ENCODE measurements at places on chromosomes 12 and 14.
A peak's percentile ranks its signal among the peaks of the same experiment; 100 is the strongest.

- no peak for DNase-seq
Observed at GRCh38 chr12:70576341-70577282, 60.6 kb downstream of the PTPRB start.

DNA sequence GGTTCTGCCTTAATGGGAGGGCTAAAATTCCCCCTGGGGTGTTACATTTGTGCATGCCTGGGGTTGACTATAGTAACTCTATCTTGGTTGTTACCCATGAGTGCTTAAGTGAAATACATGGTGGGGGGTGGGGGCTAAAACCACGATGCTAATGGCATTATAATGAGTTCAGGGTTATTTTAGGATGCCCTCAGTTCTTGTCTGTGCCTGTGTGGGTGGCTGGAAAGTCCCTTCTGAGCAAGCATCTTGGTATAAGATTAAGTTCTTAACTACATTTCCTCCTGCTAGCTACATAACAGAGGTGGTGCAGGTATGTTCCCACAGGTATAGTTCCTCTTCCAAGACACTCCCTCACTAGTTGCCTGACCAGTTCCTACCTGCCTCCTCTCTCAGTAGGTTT lies 822.3 kb downstream of the LRFN5 start:
- no peak for DNase-seq

GRCh38 chr12:54431911-54432814 lies 13.1 kb upstream of the ITGA5 start:
- DNase-seq, result no peak

DNA sequence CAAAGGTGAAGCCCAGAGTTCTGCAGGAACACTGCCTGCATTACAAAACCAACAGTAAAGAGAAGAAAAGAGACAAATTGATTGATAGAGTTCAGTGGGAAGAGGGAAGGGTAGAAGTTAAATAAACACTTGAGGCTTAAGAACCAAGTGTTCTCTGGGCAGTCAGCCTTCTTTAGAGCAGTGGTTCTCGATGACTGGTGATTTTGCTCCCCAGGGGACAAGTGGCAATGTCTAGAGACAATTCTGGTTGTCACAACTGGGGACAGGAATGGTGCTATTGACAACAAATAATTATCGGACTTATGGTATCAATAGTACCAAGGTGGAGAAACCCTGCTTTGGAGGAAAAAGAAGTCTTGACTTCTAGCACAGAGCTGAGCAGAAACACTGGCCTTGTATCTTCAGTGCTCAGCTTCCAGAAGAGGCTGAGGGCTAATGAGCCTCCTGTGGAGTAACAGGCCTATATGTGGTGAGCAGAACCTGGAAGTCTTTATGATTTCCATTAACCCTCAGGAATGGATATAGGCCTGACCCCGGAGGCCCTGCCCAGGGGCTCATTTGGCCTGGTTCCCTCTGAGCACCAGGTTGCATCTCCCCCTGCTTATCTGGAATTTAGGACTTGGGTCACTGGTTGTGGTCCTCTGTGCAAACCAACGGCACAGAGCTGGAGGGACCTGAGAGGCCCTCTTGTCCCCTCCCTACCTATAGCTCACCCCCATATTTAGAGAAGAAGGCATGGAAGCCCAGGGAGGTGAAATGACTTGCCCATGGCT lies 204.6 kb upstream of the PWP1 start:
- no peak for DNase-seq

- peak; percentile 15 for DNase-seq
Observed at GRCh38 chr12:41277100-41277945, 89.2 kb downstream of the PDZRN4 start.

DNA sequence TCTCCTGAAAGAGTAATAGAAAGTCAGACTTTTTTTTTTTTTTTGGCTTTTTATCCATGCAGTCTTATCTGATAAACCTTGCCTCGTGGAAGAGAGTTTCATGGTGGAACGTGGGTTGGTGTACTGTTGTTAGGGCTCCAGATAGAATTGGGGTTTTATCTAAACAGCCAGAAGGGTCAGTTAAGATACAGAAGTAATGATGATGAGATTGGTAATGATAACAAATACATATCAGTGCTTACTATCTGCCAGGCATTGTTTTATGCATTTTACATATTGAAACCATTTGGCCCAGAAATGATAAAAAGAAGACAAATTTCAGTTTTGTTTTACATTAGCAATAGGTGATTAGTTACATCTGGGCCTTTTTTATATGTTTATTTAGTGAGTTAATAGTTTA lies 372.8 kb upstream of the PRICKLE1 start:
- no peak for DNase-seq

DNA sequence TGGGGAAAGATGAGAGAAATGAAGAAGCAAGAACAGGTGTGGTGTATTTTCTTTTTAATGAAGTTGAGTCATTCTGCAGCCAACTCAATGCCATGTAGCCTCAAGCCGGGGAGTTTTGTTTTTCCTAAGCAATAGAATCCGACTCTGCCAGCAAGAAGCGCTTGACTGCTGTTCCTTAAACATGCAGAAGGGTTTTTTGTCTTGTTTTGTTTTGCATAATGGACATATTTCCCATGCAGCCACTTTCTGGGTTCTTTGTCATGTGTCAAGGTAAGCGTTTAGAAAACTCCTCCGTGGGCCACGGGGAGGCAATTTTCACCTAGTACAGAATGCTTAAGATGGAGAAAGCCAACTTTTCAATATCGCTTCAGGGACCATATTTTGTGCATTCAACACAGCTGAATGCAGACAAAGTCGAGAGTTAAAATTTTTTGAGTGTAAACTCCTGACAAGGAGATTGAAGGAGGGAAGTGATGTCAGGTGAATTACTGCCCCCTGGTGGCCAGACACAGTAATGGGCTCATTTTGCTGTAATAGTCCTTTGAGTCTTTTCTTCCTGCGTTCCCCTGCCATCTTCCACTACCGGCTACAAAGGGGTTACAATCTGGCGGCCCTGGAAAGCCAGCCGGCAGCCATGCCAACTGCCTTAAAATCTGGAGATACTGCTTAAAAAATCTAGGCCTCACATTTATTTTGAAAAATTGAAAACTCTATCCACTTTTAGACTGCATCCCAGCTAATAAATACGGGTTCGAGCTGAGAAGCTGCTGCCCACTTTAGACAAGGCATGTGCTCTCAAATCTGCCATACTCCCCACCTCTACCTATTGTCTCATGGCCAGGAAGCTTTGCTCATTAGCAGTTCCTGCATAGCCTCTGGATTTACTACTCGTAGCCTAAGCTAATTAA lies 3.2 kb upstream of the FICD start:
- DNase-seq, result peak; percentile 83

DNA sequence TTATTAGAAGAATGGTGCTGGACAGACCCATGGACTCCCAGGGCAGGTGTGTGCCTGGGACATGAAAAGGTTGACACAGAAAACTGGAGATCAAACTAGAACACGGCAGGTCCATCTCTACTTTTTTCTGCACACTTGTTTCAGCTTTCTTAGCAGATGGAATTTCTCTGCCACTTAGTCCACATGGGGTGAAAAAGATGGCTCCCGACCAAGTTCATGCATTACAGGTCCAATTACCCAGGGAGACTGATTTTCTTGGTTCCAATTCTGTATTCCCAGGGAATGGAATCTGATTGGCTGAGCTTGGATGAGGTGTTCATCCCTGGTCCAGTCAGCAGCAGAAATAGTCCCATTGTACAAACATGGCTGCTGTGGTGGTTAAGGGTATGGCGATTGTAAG lies 238.9 kb upstream of the SRRM4 start:
- no peak for DNase-seq

DNA sequence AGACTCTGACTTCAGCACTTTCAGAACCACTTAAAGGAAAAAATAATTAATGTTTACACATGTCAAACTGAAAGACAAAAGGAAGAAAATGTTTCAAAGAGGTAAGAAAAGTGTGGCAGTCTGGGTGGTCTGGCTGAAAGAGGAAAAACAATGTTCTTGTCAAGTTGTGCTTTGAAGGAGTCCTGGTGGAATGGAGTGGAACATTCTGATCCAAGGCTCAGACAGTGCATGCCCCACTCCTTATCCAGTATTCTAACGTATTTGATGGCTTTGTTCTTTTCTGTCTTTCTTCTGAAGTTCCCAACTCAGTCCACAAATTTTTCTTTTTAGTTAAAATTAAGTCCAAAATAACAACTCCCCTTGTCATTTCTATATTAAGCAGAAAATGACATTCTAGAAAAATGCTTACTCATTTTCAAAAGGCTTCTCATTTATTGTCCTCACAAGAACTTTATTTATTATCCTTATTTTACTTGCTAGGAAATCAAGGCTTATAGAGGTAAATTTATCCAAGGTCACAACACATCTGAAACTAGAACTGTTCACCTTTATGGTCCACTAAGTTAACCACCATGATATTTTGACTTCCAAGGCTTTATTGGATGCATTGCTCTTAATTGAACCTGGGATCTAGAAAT lies 121.7 kb upstream of the NAP1L1 start:
- no peak for DNase-seq

- no peak for DNase-seq
Observed at GRCh38 chr12:71556875-71557274, 106.8 kb downstream of the ZFC3H1 start.

- DNase-seq, result no peak
Observed at GRCh38 chr14:22497671-22498093, 91.3 kb downstream of the DAD1 start.

DNA sequence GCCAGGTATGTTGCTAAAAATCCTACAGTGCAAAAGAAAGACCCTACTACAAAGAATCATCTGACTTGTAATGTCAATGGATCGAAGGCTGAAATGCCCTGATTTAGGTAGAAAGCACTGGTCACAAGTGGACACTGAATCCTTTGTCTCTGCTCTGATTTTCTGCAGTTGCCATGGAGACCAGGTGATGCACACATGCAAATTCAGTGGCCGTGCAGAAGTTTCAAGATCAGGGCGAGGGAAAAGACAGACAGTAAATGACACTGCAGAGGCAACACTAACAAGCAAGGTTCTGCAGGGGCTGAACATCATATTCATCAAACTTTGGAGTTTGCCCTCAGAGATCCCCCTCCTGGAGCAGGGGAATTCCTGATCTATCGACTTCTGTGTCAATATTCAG lies 370.3 kb upstream of the TMEM132C start:
- no peak for DNase-seq

DNA sequence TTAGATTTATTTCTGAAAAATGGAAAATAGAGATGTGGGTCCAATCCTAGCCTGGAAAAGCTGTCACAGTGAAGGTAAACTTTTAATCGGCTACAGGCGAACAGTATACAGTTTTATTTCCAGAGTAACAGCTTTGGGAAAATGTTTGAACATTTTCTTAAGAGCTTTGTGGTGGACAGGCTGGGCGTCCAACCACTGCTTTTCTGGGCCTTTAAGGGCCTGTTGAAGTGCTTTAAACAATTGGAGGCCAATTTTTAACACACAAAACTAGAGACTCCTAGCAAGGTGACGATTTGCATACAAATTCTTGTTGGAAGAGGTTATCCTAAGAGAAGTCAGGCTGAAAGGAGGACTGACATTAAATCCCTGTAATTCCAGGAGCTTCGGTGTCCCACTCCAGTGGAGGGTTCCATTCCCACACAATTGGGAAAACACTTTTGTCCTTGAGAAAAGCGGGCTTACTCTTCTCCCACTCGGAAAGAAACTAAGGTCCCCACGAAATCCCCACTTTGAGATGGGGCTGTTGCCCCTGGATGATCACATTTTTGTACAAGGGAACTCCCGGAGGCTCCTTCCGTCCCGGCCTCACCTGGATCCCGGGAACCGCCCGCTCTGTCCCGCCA lies 26.9 kb downstream of the BCL11B start:
- no peak for DNase-seq

DNA sequence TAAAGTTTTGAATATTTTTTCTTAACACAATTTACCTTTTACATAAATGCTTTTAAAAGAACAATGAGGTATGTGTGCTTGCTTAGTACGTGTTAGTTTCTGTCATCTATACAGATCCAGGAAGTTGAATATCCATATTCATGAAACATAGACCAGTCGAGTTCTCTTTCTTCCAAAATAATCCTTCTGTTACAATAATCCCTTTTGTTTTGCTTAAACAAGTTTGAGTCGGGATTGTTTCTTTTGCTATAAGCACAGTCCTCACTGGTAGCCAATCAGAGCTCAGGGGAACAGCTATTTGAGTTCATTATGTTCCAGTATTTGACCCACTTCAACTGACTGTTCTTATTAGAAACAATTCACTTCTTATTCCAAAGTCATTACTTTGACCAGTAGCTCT lies 214.7 kb upstream of the FLRT2 start:
- no peak for DNase-seq

DNA sequence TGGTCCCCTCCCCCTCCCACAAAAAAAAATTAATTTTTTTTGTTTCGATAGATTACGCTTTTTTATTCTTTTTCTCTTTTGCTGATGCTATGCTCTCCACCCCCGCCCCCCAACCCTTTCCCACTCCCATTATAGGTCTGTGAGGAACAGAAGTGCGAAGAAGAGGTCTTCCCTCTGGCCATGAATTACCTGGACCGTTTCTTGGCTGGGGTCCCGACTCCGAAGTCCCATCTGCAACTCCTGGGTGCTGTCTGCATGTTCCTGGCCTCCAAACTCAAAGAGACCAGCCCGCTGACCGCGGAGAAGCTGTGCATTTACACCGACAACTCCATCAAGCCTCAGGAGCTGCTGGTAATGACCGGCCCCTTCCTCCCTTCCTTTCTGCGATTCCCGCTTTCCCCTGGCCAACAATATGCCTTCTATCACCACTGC lies 2.3 kb downstream of the CCND2 start:
- no peak for DNase-seq

GRCh38 chr14:103729496-103730448 lies 14.2 kb downstream of the ZFYVE21 start:
- DNase-seq, result no peak

- no peak for DNase-seq
Observed at GRCh38 chr12:114858388-114859146, 174.6 kb upstream of the TBX3 start.

DNA sequence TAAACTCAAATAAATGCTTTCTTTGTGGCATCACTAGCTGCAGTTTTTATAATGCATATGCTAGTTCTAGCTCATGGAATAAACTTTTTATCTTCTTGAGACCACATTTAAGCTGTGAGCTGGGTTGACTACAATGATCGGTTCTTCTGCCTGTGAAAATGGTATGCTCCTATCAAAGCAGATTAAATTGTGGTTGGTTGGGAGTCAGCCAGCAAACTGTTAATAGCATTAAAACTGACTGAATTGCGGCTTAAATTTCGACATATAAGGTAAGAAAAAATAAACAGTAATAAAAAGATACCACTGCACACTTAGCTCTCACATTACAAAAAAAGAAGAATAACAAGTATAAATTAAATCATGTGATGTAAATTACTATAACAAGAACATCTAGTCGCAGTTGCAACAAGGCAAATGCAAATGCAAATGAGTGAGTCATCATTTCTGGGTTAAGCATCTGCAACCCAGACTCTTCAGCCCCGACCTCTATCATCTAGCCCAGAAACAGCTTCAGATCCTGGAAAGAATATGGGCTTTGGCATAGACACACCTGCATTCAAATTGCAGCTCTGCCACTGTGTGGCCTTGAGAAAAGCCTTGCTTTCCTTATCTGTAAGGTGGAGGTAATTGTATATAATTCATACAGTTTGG lies 19.8 kb upstream of the DHRS7 start:
- no peak for DNase-seq

DNA sequence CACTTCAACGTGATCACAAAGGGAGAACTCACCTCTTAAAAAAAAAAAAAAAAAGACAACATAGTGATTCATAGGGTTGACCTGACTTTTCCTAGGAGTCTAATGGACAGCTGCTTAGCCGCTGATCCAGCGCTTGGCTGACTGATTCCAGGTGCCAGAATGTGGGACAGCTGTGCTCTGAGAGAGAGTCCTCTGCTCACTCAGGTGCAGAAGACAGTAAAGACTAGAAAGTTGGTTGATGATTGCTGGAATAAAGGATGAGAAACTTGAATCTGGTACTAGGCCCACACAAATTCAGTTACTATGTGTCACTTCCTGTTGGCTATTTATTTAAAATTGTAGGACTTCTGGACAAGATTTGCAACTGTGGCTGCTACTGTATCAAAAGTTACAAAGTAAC lies 229.4 kb downstream of the CHST11 start:
- no peak for DNase-seq

All from glutamatergic neuron (in vitro differentiated cells).